ENCODE measurements at places on chromosomes 2 and 18. TPM values are rescaled to one million over a fixed set of nuclear protein-coding genes. Genes with fewer than 3 reads are reported as not detected.

PIAS2 gene
- 41.2 TPM for total RNA-seq

CFC1 gene
- not detected for total RNA-seq

RIT2 gene
- total RNA-seq = not detected

CMPK2 gene
- total RNA-seq = 4.5 TPM

MDH1B gene
- total RNA-seq = 8.1 TPM

ARHGAP25 gene
- total RNA-seq = 20.4 TPM

FIGN gene
- total RNA-seq = 8.0 TPM

CAPN14 gene
- 0.25 TPM for total RNA-seq

CD207 gene
- 0.66 TPM for total RNA-seq

IL37 gene
- total RNA-seq = not detected

RTKN gene
- total RNA-seq = 76.4 TPM

TDRD15 gene
- total RNA-seq = 0.06 TPM

SLC16A14 gene
- 6.6 TPM for total RNA-seq

EVX2 gene
- total RNA-seq = not detected

SCN3A gene
- total RNA-seq = 6.3 TPM

GPC1 gene
- total RNA-seq = 124 TPM

ZAP70 gene
- 15.0 TPM for total RNA-seq

WDR75 gene
- total RNA-seq = 28.3 TPM

GAL3ST2 gene
- total RNA-seq = 0.19 TPM

PCARE gene
- not detected for total RNA-seq

C2orf80 gene
- total RNA-seq = not detected

SLC5A7 gene
- total RNA-seq = 0.88 TPM

TXNL4A gene
- total RNA-seq = 76.7 TPM

EML6 gene
- total RNA-seq = 3.1 TPM

All from kidney (tissue), 22 donors.